Neural cell (in vitro differentiated cells): ENCODE measurements at places on chromosomes 16 and 17. TPM values are rescaled to one million over a fixed set of nuclear protein-coding genes. Genes with fewer than 3 reads are reported as not detected.

The TMEM220 gene
- polyA plus RNA-seq, result 0.08 TPM in 1 of 2 replicates, not detected in the other

The BRIP1 gene
- 0.42 and 0.47 TPM in 2 replicates for polyA plus RNA-seq

The MAP2K3 gene
- polyA plus RNA-seq, result 5.3 and 8.8 TPM in 2 replicates

The SPNS2 gene
- polyA plus RNA-seq, result 39.7 and 57.5 TPM in 2 replicates

The ASPSCR1 gene
- polyA plus RNA-seq, result 28.0 and 58.1 TPM in 2 replicates

The PRM2 gene
- polyA plus RNA-seq, result not detected in 2 replicates

The MPO gene
- not detected in 2 replicates for polyA plus RNA-seq

The CCL4 gene
- not detected in 2 replicates for polyA plus RNA-seq

The CCL7 gene
- not detected in 2 replicates for polyA plus RNA-seq

The EME1 gene
- 1.1 and 5.4 TPM in 2 replicates for polyA plus RNA-seq

The CAVIN1 gene
- polyA plus RNA-seq, result 0.07 and 0.18 TPM in 2 replicates

The HAS3 gene
- polyA plus RNA-seq, result 12.5 and 30.1 TPM in 2 replicates
